ENCODE measurements at places on chromosomes 5 and 9.

DNA sequence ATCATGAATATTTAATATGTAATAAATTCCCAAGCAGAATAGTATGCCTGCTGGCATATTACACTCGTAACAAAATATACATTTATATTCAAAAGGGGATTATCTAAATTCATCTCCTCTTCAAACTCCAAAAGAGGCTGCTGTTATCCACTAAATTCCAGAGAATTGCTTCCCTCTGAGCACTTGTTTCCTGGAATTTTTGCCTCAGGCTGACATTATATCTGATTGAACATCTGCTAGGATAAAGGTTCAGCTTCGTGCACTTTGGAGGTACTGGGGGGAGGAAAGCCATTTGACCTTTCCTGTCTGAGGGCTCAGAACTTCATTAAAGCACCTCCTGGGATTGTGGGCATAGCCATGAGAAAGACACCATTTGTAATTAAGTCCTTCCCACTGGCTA lies 4.3 kb upstream of the HAPLN1 start:
- no peak for DNase-seq

DNA sequence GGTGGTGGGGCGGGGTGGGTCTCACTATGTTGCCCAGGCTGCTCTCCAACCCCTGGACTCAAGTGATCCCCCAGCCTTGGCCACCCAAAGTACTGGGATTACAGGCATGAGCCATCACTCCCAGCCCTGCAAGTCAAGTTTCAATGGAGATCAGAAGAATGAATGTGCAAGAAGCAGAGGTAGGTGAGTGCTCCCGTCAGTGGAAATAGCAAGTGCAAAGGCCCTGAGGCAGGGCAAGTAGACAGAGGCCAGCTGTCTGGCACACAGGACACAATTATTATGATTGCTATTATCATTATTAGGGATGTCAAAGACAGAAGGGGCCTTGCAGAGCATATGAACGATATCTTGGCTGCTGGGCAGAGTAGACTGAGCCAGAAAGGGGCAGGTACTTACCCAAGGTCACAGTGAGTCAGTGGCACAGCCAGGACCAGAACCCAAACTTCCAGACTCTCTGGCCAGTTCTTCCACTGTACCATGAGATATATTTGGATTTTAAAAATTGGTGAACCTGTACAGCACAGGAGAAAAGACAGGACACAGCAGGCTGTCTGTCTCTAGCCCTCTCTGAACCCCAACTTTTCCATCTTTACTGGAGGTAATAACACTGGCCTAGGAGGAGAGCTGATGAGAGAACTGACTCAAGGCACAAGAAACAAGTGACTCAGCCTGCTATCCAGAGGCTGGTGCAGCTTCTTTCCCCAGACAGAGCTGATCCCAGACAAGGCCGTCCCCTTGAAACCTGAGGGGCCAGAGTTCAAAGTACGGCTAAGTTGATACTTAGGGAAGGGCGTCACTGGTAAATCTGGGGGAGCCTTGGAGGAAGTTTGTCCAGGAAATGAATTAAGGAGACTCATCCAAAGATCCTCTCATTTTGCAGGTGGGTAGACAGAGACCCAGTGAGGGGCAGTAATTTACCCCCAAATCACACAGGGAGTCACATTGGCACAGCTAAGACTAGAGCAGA lies 1.4 kb downstream of the HDHD3 start:
- DNase-seq = no peak

DNA sequence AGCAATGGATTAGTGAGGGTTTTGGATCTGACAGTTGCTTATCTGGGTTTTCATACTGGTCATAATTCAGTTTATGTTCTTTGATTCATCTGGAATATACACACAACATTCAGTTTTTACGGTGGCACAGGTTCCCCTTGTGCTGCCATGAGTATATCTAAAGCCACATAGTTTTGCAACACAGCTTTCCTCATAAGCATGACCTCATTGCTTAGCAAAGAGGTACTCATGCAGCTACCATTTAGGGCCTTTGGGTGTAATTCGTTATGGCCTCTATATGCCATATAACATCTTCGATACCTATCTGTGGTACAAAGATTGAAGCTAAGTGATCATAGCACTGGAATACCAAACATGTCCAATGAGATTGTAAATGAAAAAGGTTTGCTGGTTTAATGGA lies 2.9 kb upstream of the RBM22 start:
- DNase-seq = no peak

DNA sequence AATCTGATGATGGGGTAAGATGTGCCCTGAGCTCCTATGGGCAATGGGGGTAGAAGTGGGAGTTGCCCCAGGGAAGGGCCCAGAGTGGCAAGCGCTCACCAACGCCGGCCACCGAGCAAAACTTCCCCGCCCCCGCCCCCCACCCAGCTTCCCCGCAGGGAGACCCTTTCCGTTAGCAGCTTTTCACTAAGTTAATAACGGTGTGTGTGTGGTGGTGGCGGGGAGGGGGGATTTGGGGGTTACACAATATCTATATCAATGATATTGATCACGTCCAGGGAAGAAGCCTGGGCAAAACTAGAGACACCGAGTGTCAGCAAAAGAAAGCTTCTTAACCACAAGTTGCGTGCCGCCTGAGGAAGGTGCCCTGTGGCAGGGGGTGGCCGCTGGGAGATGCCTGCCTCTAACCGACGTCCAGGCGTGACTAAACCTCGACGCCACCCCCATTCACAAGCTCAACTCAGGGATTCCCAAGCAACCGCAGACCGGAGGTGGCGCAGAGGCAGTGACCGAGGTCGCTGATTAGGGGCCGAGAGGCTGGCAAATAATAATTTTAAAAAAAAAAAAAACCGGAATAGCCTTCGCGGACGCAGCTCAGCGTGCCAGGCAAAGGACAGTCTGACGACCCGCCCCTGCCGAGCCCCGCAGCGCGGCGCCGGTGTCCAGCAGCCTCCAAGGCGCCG lies 222.6 kb downstream of the MEF2C start:
- no peak for DNase-seq

DNA sequence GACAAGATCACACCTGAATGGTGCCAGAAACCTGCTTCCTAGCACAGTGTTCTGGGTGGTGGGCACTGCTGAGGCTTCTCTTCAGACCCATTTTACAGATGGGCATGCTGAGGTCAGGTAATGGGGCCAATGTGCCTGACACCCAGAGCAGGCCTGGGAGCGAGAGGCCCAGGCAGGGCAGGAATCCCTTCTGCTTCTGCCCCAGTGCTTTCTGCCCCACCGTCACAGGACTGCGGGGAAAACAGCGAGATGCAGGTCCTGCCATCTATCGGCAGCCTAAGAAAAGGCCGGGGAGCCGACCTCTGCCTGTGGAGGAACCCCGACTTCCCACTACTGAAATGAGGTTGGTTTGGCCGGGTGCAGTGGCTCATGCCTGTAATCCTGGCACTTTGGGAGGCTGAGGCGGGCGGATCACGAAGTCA lies 22.8 kb upstream of the RNU6ATAC start:
- no peak for DNase-seq

DNA sequence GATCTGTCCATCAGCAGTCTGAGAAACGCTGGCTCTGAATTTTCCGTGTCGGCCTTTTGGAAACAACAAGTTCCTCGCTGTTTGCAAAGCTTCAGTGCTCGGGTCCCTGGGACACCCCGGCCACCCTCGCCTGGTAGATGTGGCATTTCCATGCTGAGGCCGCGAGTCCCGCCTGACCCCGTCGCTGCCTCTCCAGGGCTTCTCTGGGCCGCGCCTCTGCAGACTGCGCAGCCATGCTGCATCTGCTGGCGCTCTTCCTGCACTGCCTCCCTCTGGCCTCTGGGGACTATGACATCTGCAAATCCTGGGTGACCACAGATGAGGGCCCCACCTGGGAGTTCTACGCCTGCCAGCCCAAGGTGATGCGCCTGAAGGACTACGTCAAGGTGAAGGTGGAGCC lies 4.7 kb downstream of the NTNG2 start:
- DNase-seq = no peak

DNA sequence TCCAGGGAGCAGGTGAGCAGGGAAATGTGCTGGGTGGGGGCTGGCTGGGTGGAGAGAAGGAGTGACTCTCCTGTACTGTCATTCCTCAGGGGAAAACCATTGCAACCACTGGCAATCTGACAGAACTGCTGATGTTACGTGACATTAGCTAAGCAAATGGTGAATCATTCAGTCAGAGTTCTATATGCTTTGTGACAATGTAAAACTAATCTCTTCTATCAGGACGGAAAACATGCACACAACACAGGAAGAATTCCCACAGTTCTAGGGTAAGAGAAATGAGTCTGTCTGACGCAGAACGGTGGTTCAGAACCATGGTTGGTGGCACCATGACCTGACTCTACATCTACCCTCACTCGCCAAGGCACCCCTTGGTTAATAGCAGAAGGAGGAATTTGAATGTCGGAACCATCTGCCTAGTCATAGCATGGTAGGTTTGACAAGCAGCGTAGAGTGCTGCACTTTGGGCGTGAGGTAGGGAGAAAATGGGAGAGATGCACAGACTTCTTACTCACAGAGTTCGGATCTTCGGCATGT lies 243.6 kb upstream of the PANK3 start:
- no peak for DNase-seq

GRCh38 chr5:78647351-78647818 lies 1.2 kb downstream of the LHFPL2 start:
- no peak for DNase-seq

DNA sequence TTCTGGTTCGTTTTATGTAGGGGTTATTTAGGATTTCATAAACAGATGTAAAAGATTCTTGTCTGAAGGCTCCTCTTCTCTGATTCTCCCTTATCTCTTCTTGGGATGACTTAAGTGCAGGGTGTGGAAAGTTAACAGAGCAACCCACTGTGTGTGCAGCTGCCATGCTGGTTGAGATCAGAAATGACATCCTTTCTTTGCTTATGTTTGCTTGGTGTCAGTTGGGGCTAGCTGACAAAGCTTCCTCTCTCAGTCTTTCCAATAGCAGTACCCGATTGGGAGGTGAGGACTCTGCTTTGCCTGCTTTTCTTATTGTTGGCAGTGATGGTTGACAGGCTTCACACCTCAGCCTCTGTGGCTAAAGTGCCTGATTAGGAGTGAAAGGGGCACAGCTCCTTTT lies 26.5 kb downstream of the OGN start:
- no peak for DNase-seq

DNA sequence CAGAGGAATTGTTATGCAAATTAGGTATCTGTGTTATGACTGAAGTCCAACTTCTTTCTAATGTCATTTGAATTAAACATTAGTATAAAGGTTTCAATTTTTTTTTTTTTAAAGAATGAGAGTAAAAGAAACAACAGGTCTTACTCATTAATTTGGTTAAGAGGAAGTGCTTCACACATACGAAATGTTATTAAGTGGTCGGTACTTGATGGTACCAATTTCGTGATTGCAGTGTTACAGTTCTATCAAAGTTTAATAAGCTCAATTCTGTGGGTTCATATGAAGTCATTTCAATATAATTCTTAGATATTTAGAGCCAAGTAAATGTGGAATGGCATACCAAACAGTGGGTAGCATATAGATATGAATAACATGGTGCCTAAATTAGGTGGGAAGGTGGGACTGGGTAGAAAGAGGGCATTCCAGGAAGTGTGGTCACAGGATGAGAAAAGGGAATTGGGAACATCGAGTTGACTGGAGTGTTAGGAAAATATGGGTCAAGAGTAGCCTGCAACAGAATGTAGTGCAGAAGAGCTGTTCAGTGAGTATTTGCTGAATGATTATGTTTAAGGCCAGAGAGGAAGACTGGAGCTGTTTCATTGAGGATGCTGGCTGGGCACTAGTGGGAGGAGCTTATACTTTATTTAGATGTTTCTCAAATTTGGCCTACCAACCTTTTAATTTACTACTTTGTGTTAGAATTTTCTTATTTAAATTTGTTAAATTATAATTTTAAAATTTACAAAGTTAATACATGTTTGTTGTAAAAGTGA lies 34.1 kb upstream of the DHFR start:
- DNase-seq = no peak

GRCh38 chr5:176416965-176417364 lies 626 bp upstream of the CLTB start:
- no peak for DNase-seq

GRCh38 chr5:6637590-6637989 lies 4.3 kb downstream of the SRD5A1 start:
- DNase-seq = no peak

DNA sequence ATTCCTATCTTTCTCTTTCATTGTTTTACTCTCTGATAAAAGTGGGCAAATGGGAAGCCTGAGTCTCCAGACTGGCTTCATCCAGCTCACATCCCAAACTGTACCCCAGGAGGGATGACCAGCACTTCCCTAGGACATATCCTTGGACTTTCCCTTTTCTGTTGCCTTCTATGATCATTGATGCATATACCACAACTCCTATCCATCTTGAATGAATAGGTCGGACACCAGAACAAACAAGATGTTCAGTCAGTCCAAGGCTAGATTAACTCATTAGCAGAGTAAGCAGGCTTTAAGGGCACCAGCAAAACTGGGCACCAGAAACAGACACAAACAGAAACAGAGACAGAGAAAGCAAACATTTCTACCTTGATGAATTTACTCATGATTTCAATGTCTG lies 159.1 kb upstream of the RGMB start:
- no peak for DNase-seq

GRCh38 chr5:13328316-13328715 lies 616.2 kb downstream of the DNAH5 start:
- DNase-seq = no peak

- DNase-seq = no peak
Measured at GRCh38 chr9:129400971-129401622, 219.8 kb downstream of the C9orf50 start.

DNA sequence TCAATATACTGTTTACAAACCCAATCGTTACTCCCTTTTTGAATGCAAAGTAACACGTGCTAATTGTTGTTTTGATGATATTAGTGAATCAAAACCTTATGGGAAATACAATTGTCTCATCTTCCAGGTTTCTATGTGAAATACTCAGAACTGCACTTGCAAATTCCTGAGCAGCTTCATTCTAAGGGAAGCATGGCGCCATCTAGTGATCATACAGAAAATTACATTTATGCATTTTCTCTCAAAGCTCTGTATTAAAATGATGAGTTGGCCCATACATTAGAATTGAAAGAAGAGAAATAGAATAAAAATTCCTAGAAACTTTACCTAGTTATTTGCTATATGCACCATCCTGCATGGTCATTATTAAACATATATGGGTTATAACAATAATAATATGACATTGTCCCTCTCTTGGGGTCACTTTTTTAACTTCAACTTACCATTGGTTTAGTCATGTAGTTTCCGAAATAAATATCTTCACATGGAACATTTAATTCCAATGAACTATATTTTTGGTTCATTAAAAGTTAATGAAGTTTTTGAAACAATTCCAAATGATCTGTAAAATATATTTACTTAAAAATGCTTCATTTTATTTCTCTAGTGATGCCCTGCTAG lies 220.0 kb downstream of the PDE4D start:
- DNase-seq = no peak

DNA sequence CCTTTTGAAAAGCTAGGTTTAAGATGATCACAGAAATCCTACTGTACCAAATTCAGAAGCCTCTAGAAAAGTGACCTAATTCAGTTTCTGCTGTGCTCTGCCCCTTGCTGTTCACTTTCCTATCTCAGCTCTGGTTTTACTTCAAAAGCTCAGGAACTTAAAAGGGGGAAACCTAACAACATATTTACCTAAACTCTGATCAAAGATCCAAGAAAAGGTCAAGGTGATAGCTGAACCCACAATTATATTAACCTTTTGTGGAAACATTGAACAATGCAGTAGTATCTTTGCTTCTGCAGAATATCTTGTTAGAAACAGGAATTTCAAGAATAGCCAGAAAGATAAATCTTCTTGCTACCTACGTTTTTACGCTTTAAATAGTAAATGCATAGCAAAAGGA lies 568.5 kb downstream of the PDE4D start:
- DNase-seq = no peak
